BE2C (cell line): ENCODE measurements at places on chromosomes 3 and 15.

DNA sequence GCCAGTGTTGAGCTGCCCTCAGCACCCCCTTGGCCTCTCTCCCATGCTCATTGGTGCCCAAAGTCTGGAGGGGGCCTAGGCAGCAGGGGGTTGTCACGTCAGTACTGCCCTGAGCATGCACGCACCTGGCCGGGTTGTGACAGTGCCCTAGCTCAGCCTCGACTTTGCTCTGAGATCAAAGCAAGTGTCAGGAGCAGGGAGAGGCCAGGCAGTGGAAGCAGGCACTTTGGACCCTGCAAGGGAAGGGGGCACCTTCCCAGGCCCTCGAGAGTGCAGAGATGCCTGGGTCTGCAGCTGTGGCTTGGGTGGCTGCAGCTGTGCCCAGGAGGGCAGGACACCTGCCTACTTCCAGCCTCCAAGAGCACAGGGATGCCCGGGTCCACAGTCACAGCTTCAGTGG, 561.3 kb downstream of the NLGN1 start:
- no peak for DNase-seq

DNA sequence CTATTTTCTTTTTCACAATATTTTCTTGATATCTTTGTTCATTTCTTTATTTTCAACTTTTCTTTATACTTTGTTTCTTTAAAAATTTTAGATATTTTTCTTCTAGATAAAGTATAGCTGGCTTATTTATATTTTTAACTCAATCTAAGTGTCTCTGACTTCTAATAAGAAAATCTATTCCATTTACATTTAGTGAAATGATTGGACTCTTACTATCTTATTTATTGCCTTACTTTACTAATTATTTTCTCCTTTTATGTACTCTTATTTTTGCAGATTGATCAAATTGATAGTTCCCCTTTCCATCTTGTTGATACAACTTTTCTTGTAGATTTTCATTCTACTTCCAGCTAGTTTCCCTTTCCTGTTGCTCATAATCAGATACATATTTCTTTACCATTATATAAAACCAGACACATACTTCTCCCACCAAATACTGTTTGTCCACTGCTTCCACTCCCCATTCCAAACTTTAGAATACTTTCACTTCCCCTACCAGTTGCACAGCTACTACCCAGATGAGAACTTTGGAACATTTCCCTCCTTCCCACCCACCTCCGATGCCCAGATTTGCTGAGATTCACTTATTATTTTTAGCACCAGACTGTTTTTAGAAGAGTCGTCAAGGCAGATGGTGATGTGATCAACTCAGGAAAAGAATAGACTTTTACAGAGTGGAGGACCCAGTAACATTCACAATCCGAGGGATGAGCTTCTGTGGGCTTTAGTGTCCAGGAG, 151.5 kb downstream of the LIPC start:
- DNase-seq, result no peak

- DNase-seq, result no peak
These were observed 29.7 kb downstream of the GABRR3 start for GRCh38 chr3:98005438-98005837.

GRCh38 chr3:186985661-186986364, 55.5 kb downstream of the ST6GAL1 start:
- peak; percentile 69 for DNase-seq

- no peak for DNase-seq
These were observed 28.3 kb downstream of the MASP1 start for GRCh38 chr3:187263270-187263669.

DNA sequence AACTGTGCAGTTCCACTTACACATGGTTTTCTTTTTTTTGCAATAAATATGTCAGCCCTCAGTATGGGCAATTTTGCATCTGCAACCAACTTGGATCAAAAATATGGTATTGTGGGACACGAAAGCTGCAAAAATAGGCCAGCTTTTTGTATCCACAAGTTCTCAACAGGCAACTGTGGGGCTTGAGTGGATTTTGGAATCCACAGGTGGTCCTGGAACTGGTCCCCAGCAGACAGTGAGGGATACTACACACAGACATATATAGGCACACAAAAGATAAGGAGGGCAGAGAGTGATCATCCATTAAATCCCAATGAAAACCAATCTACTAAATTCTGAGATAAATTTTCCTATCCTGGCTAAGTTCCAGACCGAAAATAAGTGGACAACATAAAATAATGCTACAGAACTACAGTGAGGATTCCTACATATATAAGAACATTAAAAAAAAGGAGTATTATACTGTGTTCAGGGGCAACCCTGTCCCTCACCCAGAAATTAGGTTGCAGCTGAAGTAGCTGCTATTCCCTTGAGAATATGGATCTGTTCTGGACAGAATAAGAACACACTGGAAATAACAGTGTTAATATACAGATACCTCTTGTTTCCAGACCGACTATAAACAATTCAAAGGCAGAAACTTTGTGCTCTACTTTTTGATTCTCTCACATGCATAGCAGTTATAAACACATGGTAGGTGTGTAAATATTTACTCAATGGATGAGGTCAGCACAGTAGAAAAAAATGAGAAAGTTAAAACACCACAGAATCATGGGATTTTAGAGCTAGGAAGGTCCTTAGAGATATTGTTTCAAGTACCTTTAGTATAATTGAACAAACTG, 25.4 kb downstream of the DENND4A start:
- no peak for DNase-seq

GRCh38 chr3:173913974-173914421, 516.5 kb downstream of the NLGN1 start:
- DNase-seq, result no peak
